B cell (primary cell): ENCODE measurements at places on chromosomes 11 and 22.

- DNase-seq = no peak
These were observed 28.6 kb downstream of the SCUBE1 start for GRCh38 chr22:43314611-43315010.

- no peak for DNase-seq
These were observed 25.6 kb downstream of the SCUBE2 start for GRCh38 chr11:9065607-9066432.

GRCh38 chr11:88115828-88116755, 59.2 kb downstream of the RAB38 start:
- DNase-seq = no peak

GRCh38 chr11:8531312-8531711, 62.7 kb downstream of the STK33 start:
- peak; percentile 6 for DNase-seq

DNA sequence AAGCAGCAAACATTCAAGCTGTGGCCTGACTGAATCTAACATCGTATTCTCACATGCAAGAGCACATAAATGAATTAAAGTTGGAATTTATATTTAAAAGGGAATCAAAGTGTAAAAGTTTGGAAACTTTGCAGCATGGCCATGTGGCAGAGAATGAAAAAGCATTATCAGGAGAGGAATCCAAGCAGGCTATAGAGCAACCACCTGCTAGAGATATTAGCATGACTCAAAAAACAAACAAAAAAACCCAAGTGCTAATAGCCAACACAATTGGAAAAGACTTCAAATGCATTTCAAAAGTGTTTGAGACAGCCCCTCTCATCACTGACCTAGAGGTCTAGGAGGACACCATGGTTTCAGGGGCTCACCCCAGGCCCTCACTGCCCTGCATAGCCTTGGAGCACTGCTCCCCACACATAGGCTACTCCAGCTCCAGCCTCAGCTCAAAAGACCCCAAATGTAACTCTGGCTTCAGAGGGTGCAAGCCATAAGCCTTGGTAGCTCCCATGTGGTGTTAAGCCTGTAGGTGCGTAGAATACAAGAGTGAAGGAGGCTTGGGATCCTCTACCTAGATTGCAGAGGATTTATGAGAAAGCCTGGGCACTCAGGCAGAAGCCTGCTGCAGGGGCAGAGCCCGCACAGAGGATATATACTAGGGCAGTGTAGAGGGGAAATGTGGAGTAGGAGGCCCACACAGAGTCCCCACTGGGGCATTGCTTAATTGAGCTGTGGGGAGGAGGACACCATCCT, 1.7 kb upstream of the KRTAP5-7 start:
- no peak for DNase-seq

DNA sequence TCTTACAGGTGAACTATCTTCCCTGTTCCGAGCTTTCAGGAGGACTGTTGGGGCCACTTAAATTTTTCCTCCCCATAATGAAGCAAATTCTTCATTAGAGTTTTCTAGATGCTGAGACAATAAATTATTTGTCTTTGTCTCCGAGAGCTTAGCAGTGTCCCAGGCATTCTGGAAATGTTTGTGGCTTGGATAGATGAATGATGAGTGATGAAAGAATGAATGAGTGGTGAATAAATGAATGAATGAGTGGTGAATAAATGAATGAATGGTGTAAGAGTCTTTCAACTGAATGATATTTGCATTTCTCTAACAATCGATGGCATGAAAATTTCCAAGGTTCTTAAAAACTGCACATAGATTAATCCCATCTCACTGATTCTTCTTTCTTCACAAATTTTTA, 52.8 kb downstream of the AHNAK start:
- DNase-seq = no peak

DNA sequence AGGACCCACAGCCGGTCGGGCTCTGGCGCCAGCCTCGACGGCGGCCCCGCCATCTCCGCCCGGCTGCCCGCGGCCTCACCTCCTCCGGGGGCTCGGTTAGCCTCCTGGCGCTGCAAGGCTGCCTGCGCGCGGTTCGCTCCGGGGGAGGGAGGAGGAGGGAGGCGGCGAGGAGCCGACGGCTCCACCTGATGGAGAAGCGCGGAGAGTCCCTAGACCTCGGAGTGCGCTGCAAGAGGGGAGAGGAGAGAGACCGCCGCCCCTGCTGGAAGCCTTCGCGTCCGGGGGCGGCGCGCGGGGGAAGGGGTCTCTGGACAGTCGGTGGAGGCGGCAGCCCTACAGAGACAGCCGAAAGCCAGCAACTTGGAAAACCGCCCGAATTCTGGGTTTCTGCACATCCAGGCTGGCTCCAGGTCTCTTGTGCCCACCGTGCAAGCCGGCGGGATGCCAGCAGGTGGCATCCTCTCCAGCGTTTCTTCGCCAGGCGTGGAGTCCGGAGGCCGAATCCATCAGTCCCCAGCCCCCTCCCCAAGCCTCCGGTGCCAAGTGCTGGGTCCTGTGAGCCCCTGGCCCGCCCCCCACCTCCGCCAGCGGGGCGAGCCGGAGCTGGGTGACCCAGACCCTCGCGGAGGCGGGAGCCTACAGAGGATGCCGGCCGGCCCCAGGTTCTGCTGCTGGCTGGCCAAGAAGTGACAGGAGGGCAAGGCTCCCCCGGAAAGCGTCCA, 2.9 kb upstream of the KIRREL3 start:
- DNase-seq = no peak

DNA sequence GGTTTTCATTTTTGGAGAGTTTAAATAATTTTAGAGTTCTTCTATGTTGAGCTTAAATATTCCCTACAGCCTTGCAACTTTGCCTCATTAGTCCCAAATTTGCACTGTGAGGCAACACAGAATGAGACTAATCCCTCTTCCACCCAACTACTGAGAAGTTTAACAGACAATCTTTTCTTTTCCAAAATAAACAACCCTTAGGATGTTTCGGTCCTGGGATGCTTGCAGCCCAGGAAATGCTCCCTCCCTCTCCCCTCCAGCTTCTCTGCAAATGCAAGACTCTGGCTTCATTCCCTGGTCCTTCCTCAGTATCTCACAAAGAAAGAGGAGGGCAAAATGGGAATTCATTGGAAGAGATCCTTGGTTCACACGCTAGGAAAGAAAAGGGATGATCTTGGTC, 222.5 kb downstream of the ST3GAL4 start:
- no peak for DNase-seq

DNA sequence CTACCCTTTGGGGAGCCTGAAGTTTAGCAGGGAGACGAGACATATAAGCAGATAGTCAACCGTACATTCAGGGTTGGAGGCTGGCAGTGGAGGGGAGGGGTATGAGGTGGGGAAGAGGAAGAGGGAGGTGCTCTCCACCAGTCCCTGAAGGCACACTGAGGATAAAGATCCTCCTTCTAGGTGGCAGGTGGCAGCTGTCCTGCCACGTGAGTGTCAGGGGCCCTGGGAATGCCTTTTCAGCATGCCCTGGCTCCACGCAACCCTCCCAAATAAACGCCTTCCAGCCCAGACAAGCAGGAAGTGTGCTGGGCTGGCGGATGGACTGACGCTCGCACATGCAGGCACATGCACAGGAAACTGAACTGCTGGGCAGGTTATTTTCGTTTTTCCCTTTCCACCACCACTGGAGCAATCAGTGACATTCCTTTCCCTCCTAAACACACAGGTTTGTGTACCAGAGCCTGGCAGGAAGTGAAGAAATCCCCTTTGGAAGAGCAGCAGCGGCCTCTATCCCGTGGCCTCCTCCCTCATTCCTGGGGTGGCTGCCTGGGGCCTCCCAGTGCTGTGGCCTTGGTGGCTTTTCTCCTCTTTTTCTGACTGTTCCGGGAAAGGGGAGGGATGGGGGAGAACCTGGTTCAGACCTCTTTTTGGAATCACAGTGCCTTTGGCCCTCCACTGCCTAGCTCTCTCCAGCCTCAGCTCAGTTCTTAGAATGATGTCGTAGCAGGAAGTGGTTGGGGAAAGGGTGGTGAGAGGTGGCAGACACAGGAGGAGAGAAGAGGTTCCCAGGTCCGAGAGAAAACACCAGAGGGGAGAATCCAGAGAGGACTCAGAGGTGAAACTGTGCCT, 157.0 kb upstream of the TIMP3 start:
- no peak for DNase-seq

GRCh38 chr11:127044535-127044934, 44.0 kb upstream of the KIRREL3 start:
- DNase-seq = no peak

DNA sequence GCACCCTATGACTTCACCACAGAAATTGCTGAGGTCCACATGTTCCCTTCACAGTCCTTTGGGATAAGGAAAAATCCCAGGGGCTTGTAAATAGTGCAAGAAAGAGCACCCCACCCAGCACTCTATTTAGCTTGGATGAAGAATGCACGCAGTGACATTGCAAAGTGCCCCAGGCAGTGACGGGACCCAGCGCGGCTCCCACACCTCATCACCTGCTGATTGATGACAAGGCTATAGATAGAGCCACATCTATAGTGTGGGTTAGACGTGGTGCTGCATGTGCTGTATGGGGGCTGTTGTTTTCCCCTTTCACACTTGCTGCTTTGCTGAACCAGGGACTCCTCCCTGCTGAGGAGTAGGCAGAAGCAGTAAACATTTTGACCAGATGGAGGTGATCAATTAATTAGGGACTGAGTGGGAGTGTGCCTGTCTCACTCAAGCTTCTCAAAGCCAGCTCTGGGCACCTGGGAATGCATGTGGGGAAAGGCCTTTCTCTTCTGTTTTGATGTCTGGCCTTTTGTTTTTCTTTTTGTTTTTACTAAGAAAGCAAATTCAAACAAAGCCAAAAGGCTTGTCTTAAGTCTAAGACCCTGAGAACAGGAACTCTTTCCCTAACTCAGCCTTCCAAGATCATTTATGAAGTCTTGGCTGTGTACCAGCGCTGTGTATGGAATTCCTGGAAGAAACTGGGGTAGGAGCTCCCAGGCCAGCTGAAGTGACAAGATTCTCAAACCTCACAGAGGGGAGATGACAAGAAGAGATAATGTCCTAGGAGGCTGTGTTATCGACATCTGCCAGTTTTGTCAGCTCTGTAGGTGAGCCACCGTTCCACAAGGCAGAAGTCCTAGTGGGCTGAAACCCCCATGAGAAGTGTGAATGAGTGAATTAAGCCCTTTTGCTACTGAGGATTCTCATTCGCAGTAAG, 219.7 kb downstream of the BARX2 start:
- DNase-seq = no peak

GRCh38 chr11:133040289-133040900, 491.9 kb downstream of the OPCML start:
- no peak for DNase-seq

GRCh38 chr11:67300256-67300755, 3.0 kb upstream of the SSH3 start:
- DNase-seq = no peak

- DNase-seq = no peak
These were observed 57.6 kb upstream of the B3GAT1 start for GRCh38 chr11:134469627-134470026.

DNA sequence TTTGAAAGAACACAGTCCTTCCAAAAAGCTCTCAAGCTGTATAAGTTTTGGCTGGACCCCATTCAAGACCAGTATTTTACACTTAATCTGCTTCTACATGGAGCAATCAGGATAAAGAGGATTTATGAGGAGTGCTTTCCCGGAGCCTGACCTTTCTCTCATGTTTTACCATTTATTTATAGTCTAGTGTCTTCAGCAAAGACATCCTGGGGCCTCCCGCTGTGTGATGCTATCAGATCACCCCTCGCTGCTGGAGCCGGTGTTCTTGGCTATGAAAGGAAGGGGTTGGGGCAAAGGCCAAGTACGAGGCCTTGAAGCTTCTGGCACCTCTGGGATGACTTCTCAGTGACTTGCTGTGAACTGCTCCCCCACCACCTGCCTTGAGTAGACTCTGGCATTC, 189.6 kb downstream of the ADAMTS15 start:
- no peak for DNase-seq

- DNase-seq = no peak
These were observed 1.7 kb downstream of the SAMM50 start for GRCh38 chr22:43956805-43957463.

GRCh38 chr11:62556108-62556874, 9.7 kb upstream of the AHNAK start:
- DNase-seq = peak; percentile 75

DNA sequence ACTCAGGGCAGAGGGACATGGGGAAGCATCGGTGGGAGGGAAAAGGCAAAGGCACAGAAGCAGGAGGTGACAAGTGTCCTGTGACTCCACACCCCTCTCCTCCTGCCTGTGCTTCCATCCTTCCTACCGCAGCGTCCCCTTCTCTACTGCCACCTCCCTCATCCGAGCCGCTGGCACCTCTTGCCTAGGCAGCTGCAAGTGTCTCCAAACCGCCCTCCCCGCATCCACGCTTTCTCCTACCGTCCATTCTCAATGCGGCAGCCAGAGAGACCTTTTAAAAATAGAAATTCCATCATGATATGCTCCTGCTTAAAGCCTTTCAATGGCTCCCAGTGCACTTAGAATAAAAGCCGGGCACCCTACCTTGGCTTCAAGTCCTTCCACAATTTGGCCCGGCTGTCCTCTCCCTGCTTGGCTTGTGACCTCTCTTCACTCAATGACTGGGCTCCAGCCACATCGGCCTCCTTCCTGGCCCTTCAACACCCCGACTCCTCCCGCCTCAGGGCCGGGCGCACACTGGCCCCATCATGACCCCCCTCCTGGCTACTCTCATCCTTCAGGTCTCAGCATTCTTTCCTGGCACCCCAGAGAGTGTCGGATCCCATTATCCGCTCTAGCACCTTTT, 16.5 kb downstream of the LRRC10B start:
- no peak for DNase-seq

GRCh38 chr11:133206313-133207005, 325.8 kb downstream of the OPCML start:
- DNase-seq = no peak

DNA sequence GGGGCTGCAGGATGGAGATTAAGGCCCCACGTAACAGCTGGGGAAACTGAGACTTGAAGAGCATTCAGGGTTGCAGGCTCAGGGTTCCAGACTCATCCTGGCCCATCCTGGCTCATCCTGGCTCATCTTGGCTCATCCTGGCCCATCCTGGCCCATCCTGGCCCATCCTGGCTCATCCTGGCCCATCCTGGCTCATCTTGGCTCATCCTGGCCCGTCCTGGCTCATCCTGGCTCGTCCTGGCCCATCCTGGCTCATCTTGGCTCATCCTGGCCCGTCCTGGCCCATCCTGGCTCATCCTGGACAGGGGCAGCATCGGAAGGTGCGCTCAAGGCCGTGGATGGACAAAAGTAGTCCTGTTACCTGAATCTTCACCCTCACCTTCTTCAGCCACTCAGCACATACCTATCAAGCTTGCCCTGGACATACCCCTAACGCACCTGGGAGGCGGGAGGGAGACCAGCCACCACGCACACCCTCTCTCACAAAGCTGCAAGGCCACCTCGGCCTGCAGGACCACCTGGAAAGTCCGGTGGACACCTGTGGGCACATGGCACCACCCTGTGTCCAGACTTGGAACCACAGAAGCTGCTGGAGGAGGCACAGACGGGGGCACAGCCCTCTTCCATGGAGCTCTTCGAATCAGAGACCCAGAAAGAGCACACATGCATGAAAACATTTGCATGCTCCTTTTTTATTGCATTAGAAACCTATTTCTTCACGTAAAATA, 20.3 kb upstream of the NLRP6 start:
- no peak for DNase-seq

GRCh38 chr22:49406879-49407587, 420.6 kb downstream of the BRD1 start:
- no peak for DNase-seq
